IMR-90 (cell line): ENCODE measurements at places on chromosomes 7 and 10. TPM values are rescaled to one million over a fixed set of nuclear protein-coding genes. Genes with fewer than 3 reads are reported as not detected.

Gene FOXI2
- total RNA-seq: not detected in 2 replicates

Gene LHPP
- 2.2 and 2.7 TPM in 2 replicates for total RNA-seq

Gene MYL7
- total RNA-seq: not detected in 2 replicates

Gene TET1
- total RNA-seq: 4.3 and 5.6 TPM in 2 replicates

Gene EDRF1
- total RNA-seq: 24.9 and 28.1 TPM in 2 replicates

Gene CPA5
- under 0.01 TPM in 1 of 2 replicates, not detected in the other for total RNA-seq

Gene NEBL
- total RNA-seq: under 0.01 TPM in 1 of 2 replicates, not detected in the other

Gene KLLN
- 0.36 and 0.56 TPM in 2 replicates for total RNA-seq

Gene FUOM
- total RNA-seq: 26.3 and 28.1 TPM in 2 replicates

Gene SLC39A12
- not detected in 2 replicates for total RNA-seq

Gene AGK
- total RNA-seq: 37.3 and 37.5 TPM in 2 replicates
